ENCODE measurements at places on chromosomes 7 and 10.

GRCh38 chr10:68271196-68271882 is 39.4 kb upstream of the ATOH7 start:
- DNase-seq = no peak

- no peak for DNase-seq
Observed at GRCh38 chr7:32518534-32519140, 23.3 kb downstream of the AVL9 start.

DNA sequence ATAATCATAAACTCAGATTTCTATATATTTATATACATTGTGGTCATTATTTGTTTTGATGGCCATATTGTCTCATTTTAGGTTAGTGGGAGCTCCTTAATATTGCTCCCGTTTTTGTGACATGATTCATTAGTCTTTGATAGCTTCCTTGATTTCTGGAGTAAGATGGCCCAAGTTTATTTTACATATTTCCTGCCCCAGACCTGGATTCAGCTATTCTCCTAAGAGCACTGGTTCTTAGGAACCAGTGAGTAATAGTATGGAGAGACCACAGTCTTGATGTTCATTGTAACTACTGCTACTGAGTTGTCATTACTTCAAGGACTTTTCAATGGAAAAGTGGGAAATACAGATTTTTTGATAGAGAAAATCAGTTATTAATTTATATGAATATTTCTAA is 6.0 kb downstream of the TFPI2 start:
- no peak for DNase-seq

GRCh38 chr10:3054183-3054850 is 13.0 kb upstream of the PFKP start:
- DNase-seq = no peak

- DNase-seq = no peak
Observed at GRCh38 chr10:119759832-119760231, 34.0 kb downstream of the INPP5F start.
